BJ (cell line): ENCODE measurements at places on chromosomes 16 and 17.

- no peak for DNase-seq
These were observed 52.9 kb upstream of the LGALS9 start for GRCh38 chr17:27577884-27578717.

DNA sequence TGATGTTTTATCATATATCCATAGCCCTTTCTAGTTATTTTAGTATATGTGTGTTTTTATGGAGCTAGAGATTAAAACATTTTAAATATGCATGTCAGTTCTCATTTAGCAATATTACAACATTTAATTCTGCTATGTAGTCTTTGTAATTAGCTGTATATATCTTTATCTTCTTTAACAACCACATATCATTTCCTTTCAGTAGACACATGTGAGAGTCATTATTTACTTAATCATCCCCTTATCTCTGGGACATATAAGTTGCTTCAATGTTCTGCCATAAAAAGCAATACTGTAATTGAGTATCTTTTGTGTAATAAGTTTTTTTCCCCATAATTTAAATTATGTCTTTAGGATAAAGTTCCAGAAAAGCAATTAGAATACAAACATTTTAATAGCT is 52.0 kb upstream of the CLEC3A start:
- no peak for DNase-seq

DNA sequence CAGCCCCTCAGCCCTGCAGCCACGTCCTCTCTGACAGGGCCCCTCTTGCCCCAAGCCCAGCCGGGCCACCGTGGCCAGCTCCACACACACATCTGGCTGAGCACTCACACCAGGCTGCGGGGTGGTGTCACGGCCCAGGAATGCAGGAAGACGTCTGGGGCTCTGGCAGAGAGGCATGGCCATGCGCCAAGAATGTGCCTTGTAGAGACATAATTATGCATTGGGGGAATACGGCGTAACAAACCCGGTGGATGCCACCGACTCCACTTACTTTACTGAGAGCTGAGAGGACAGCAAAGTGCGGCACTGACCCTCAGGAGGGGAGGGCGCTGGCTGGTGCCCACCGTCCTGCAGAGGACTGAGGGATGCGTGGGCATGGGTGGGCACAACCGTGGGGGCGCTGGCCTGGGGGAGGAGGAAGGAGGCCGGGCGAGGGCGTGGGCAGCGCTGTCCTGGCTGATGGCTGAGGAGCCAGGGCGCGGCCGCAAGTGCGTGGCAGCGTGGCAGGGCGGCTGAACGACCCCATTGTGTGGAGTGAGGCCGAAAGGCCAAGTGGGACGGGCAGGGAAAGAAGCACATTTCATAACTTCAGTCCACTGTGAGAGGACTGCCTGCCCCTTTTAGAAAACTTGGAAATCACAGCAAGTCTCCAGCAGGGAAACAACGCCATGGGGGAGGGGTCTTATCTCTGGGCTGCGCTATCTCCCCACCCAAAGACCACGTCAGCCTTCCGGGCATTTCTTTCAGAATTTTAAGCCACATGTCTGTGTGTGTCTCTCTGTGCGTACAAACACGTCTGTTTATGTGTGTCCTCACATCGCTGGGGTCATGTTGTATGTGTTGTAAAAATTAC is 30.6 kb downstream of the METRNL start:
- peak; percentile 65 for DNase-seq

- no peak for DNase-seq
These were observed 257.7 kb downstream of the XYLT1 start for GRCh38 chr16:17213025-17213424.

GRCh38 chr16:65961476-65962143 is 404.9 kb upstream of the CDH5 start:
- DNase-seq: no peak

- no peak for DNase-seq
These were observed 32.7 kb downstream of the ADAMTS18 start for GRCh38 chr16:77402118-77402517.

DNA sequence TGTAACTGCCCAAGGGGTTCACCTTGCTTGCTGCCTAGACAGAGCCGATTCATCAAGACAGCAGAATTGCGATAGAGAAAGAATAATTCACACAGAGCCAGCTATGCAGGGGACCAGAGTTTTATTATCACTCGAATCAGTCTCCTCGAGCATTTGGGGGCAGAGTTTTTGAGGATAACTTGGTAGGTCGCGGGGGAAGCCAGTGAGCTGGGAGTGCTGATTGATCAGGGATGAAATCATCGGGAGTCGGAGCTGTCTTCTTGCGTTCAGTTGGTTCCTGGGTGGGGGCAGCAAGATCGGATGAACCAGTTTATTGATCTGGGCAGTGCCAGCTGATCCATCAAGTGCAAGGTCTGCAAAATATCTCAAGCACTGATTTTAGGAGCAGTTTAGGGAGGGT is 9.1 kb downstream of the ITGAM start:
- DNase-seq: no peak

DNA sequence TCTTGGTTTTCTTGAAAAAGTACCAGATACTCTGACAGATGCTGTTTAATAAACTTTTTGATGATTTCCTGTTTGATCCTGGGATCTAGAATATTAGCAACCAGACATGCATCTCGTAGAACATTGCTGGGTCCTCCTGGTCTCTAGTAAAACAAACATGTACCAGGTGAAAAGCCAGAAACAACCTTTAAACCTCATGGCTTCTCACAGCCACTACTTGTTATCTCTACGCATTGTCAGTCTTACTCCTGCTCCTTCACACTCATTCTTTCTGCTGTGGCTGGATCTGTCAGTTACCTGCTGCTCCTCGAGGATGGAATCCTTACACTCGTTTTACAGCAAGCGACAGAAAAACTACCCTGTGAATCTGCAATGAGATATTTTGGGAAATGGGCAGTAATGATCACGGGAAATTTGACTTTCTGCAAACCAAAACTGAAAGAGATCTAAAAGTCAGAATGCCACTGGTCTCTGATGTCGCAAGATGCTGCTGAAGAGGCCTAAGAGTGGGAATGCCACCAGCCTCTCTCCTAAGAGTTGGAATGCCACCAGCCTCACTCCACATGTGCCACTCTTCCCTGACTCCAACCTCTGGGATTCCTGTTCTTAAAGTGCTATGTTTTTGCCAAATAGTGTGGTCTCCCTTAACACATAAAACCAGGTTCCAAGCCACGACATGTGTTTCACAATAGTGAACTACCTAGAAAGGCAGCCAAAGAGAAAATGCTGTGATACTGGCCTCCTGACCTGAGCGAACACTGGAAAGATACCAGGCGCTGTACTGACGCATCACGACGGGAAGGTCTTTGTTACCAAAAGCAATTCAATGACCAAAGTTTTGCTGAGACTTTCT is 86.3 kb downstream of the VPS53 start:
- no peak for DNase-seq

DNA sequence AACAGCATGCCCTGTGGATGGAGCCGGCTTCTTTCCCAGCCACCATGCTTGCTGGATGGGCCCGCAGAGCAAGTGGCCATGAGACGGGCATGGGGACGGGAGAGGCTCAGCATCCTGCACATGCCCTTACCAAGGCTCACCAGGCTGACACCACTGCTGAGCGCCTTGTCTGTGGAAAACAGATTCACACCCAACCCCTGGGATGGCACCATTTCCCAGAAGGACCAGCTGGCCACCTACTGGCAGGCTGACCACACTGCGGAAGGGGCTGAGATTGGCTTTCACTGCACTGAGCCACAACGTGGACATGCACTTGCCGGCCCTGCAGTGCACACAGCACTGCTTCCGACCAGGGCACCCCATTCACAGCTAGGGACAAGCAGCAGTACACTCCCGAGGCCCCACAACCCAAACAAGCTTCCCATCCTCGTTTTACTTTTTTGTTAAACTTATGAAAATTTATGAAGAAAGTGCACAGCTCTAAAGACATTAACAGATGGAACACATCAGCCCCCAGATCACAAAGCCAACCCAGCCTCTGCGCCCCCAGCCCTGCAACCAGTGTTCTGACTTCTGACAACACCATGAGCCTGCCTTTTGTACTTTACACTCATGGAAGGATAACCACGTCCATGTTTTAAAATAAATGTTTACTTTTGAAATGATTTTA is 13.9 kb upstream of the KRTAP17-1 start:
- DNase-seq: no peak

GRCh38 chr16:537415-538335 is 10.2 kb downstream of the CAPN15 start:
- DNase-seq: no peak

GRCh38 chr17:82416771-82417170 is 1.4 kb upstream of the HEXD start:
- no peak for DNase-seq

DNA sequence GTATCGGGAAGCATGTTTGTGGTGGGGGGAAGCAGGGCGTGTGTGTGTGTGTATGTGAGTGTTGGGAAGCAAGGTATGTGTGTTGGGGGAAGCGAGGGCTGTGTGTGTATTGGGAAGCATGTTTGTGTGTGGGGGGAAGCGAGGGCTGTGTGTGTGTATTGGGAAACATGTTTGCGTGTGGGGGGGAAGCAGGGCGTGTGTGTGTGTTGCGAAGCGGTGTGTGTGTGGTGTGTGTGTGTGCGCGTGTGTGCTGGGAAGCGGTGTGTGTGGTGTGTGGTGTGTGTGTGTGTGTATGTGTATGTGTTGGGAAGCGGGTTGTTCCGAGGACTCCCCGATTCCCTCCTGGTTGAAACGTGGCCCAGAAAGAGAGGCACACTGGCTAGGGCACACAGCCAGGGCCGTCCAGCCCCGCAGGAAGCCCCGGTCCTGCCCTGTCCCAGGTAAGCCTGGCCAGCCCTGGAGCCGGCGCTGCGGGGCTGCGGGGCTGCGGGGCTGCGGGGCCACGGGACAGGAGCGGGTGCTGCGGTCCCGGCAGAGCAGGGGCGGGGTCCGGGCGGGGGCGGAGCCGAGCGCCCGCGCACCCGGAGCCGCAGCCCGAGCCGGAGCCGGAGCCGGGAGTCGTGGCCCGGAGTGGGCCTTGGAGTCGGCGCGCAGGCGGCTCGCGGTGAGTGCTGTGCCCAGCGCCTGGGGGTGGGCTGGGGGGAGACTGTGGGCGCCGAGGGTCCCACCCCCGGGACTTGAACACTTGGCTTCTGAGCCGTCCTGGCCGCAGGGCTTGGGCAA is at the start of gene NOD2:
NOD2 (plus strand) TSS at position 608 of the 783 bp plus-strand sequence. CDS start 5,890 bp downstream, outside the sequence.
- no peak for DNase-seq

DNA sequence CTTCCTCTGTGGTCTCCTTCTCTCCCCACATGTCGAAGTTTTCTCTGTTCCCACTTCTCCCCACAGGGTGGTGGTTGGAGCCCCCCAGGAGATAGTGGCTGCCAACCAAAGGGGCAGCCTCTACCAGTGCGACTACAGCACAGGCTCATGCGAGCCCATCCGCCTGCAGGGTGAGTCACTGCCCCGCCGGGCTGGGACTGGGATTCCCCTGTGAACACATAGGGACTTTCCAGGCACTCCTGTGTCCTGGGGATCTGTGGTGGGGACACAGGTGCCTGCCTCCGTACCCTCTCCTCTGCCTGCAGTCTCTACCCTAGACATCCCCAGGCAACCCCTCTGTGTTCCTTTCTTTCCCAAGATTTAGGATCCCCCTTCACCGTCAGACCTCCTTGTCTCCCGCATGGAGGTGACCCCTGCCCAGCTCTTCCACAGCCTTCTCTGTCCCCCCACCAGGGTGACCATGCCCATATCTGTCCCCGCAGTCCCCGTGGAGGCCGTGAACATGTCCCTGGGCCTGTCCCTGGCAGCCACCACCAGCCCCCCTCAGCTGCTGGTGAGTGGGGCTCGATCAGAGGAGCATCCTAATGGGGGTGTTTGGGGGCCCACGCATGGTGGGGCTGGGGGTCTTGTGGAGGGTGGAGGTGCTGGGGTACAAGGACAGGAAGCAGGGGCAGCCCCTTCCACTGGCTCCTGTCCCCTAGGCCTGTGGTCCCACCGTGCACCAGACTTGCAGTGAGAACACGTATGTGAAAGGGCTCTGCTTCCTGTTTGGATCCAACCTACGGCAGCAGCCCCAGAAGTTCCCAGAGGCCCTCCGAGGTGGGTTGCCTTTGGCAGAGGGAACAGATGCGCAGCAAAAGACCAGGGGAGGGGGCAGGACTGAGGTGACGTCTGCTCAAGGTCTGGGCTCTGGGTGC is 5.8 kb downstream of the ITGAM start:
- DNase-seq: no peak

GRCh38 chr17:79461041-79461440 is 149.8 kb downstream of the RBFOX3 start:
- DNase-seq: no peak

DNA sequence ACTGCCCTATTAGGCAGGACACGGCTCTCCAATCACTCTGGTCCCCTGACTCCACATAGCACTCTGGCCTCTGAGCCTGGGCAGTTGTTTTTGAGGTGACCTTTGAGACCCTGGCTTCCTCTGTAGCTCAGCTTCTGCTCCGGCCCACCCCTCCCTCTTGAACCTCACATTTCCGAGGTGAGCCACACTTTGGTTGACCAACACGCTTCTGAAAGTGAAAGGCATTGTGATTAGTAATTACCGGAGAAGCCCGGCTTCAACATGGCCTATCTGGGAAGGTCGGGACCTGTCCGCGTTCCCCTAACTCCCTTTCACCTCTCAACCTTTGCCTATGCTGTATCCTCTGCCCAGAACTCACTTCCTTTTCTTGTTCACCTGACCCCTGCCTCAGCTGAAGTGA is 10.3 kb upstream of the ITGAX start:
- DNase-seq: no peak

- no peak for DNase-seq
These were observed 6.8 kb downstream of the MAF start for GRCh38 chr16:79593754-79594153.

DNA sequence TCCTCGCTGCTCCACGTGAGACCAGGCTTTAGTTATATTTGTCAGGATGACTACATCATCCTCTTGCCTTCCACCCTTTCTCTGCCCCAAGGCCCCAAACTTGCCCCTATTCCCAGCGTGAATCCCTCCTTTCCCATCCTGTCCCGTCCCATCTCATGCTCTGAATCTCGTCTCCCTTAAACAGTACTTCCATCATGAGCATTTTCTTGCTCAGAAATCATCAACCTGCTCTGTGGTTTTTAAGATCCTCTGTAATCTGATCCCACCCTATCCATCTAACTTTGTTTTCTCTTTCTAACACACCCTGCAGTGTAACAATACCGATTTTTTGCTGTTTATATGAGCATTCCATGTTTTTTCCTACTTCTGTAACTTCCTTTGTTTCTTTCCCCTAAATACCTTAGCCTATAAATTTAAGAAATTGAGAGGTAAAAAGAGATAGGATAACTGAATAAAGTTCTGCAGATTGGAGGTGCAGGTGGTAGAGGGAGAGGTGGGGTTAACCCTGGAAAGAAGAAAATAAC is 39.7 kb downstream of the MRTFB start:
- no peak for DNase-seq

DNA sequence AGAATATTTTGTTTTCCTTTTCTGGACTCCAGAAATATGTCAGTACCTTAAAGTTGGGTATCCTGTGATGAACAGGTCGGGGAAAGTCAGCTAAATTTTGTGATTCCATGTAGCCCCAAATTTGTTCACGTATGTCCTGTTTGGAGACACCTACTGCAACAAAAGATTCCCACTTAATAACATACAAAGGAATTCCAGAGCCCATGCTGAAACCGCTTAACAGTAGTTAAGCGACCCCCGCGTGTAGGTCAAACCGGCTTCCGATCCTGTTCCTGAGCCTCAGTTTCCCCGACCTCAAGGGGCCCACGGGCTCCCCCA is 477 bp downstream of the MTHFSD start:
- DNase-seq: no peak
